ENCODE measurements at places on chromosomes 16 and 17. TPM values are rescaled to one million over a fixed set of nuclear protein-coding genes. Genes with fewer than 3 reads are reported as not detected.

Gene MMP2
- 1,404 TPM for total RNA-seq

Gene NPIPA2
- 0.24 TPM for total RNA-seq

Gene LRRC36
- total RNA-seq, result not detected

Gene COG7
- total RNA-seq, result 27.6 TPM

Gene KCNH6
- total RNA-seq, result not detected

Measured in hair follicle dermal papilla cell (primary cell).